ENCODE measurements at places on chromosomes 2 and 18. TPM values are rescaled to one million over a fixed set of nuclear protein-coding genes. Genes with fewer than 3 reads are reported as not detected.

- DNase-seq = no peak
Observed at GRCh38 chr18:9991011-9992000, 77.5 kb downstream of the VAPA start.

Gene TMEM169
- polyA plus RNA-seq = 0.15 TPM

Gene LRRC30
- not detected for polyA plus RNA-seq

DNA sequence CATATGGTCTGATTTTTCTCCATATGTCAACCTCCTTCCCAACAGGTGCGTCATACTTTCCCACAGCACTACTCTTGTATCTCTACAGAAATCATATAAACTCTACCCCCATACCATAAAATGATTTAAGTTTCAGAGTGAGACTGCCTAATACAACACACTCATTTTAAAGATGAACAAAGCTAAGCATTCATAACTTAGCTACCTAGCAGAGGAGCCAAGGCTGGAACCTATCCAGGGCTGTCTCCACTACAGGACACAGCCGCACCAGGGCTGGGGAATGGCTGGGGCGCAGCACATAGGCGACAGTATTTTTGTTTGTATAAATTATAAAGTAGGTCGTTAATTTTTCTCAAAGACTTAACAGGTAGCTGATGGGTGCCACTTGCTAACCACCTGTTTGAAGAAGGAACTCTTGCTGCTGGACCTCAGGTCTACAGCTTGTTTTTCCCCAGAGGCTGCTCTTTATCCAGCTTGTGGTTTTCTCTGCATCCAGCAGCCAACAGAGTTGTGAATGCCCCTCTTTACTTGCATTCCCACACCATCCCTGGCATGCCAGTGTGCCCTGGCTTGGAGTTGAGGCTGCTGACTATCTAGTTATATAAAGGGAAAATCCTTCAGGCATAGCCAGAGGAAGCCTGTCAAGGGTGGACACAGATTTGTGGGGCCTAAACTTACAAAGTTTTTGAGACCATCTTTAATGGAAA lies 62.0 kb downstream of the HNRNPLL start:
- peak; percentile 11 for DNase-seq

DNA sequence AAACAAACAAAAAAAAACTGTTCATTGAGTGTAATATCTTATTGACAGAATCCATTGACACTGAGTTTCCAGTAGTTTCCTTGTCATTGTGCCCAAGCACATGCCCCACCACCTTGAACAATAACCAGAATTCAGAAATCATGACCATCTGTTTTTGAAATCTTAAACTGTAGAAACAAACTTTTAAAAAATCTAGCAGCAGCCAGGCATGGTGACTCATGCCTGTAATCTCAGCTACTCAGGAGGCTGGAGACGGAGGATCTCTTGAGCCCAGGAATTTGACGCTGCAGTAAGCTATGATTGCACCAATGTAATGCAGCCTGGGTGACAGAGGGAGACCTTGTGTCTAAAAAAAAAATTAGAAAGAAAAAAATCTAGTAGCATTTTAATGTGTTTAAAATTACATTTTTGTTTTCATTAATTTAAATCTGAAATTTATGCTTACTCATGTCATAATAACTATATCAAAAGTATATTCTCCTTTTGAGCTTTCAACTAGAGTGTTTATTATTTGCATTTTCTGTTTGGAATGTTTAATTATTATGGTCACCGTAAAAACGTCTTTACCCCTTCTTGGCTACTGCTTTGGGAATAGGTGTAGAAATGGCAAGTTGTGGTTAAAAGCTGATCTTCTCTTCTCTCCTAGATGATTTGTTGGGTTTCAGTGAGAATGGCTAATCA lies 25.2 kb upstream of the STON1 start:
- DNase-seq = no peak

- DNase-seq = no peak
Observed at GRCh38 chr2:52340171-52340570, 1308.2 kb upstream of the NRXN1 start.

GRCh38 chr2:207142461-207142860 lies 23.3 kb downstream of the KLF7 start:
- DNase-seq = no peak

- DNase-seq = no peak
Observed at GRCh38 chr2:109339519-109339966, 210.5 kb downstream of the SH3RF3 start.

GRCh38 chr2:204897561-204897960 lies 352.3 kb downstream of the PARD3B start:
- no peak for DNase-seq

GRCh38 chr2:191249156-191249813 lies 4.1 kb downstream of the MYO1B start:
- no peak for DNase-seq

- no peak for DNase-seq
Observed at GRCh38 chr18:47932603-47933002, 2.1 kb upstream of the SMAD2 start.

GRCh38 chr18:56488739-56489138 lies 149.7 kb downstream of the TXNL1 start:
- DNase-seq = no peak

DNA sequence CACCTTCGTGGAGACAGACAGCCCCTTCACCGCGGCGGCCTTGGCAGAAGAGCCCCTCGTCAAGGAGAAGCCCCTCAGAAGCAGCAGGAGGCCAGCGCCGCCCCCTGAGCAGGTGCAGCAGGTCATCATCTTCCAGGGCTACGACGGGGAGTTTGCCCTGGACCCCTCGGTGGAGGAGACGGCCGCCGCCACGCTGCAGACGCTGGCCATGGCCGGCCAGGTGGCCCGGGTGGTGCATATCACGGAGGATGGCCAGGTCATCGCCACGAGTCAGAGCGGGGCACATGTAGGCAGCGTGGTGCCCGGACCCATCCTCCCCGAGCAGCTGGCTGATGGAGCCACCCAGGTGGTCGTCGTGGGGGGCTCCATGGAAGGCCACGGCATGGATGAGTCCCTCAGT lies 145.7 kb downstream of the PTGR3 start:
- no peak for DNase-seq

Gene SKOR2
- polyA plus RNA-seq = not detected

GRCh38 chr2:186382932-186383331 lies 103.1 kb upstream of the ZC3H15 start:
- DNase-seq = no peak

- peak; percentile 87 for DNase-seq
Observed at GRCh38 chr2:55133467-55134315, 83.4 kb upstream of the RTN4 start.

Gene LIMS4
- 0.29 TPM for polyA plus RNA-seq

DNA sequence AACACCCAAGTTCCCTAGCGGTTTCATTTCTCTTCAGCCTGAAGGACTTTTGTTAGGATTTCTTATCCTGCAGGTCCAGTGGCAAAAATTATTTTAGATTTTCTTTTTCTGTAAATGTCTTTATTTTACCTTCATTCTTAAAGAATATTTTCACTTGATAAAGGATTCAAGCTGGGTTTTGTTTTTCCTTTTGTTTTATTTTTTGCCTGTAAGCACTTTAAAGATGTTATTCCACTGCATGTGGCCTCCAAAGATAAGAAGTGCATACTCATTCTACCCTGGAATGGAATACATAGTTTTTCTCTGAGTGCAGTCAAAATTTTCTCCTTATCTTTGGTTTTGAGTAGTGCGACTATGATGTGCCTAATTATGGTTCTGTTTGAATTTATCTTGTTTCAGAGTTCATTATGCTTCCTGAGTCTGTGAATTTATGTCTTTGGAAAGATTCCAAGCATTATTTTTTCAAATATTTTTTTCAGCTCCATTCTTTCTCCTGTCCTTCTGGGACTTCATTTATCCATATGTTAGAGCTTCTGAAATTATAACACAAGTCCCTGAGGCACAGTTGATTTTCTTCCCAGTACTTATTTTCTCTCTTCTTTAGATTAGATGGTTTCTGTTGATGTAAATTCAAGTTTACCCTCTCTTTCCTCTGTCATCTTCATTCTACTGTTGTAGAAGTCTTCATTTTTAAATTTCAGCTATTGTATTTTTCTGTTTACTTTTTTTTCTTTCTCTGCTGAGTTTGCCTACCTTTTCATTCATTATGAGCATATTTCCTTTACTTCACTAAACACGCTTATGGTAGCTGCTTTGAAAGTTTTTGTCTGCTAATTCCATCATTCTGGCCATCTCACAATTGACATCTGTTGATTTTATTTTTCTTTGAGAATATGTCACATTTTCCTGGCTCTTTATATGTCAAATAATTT lies 69.6 kb downstream of the MAPRE2 start:
- no peak for DNase-seq

Gene MGAT4A
- 0.79 TPM for polyA plus RNA-seq

- DNase-seq = no peak
Observed at GRCh38 chr2:174529916-174530315, 43.1 kb upstream of the GPR155 start.

DNA sequence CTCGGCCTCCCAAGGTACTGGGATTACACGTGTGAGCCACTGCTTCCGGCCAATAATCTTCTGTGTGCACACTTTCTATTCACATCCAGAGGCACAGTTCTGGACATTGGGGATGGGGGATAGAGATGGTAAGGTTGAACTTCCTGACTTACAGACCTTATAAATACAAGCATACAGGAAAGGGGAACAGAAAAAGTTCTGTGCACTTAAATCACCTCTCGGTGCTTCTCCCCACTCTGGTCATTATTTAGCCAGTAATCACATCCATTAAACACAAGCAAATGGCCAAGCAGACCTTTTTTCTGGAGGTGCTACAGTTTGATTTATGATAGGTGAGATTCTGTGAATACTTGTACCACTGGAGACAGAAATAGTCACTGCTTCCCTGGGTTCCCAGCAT lies 110.6 kb downstream of the CRIM1 start:
- no peak for DNase-seq

DNA sequence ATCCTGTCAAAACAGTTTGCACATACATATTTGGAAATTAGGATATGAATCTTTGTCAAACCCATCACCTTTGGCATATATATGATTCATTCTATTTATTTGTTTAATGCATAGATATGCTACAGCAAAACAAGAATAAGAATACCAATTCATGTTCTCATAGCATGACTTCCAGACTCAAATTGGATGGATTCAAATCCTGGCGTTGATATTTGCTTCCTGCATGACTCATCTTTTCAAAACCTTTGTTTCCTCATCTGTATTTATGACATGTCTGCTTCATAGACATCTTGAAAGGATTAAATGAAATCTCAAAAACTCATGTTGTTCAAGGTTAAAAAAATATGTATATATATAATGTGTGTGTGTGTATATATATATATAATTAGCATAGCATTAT lies 261.3 kb downstream of the MBD5 start:
- no peak for DNase-seq

GRCh38 chr2:157887946-157888345 lies 11.8 kb upstream of the ACVR1 start:
- DNase-seq = no peak

- peak; percentile 58 for DNase-seq
Observed at GRCh38 chr2:27735263-27735904, 36.1 kb upstream of the MRPL33 start.

- no peak for DNase-seq
Observed at GRCh38 chr2:39949131-39949530, 170.1 kb upstream of the THUMPD2 start.

Gene SPATA3
- polyA plus RNA-seq = not detected

- DNase-seq = no peak
Observed at GRCh38 chr18:65750389-65751154, at the start of gene CDH7. TSS of gene CDH7 (plus strand) at chr18:65751012. CDS start at chr18:65762843, 11,831 bp downstream.

Gene CNDP1
- not detected for polyA plus RNA-seq

DNA sequence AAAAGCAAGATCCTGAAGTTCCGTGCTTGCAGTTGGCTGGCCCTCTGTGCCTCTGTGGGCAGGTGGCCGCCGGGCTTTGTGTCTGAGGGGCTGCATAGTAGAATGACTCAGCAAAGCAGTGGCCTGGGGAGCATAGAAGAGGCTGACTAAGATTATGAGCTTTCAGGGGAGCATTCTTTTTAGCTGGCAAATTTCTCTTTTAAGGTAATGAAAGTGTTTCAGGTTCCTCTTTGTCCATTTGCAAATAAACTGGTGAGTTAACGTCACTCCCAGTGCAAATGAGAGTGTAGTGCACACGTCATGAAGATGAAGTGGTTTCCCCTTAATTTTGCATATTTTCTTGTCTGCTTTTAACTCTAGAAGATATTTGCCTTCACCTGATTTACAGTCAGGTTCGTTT lies 98.6 kb downstream of the BCL2L11 start:
- DNase-seq = no peak

GRCh38 chr2:209473930-209474419 lies 50.1 kb downstream of the MAP2 start:
- peak; percentile 88 for DNase-seq

Gene RPE
- polyA plus RNA-seq = 80.0 TPM

DNA sequence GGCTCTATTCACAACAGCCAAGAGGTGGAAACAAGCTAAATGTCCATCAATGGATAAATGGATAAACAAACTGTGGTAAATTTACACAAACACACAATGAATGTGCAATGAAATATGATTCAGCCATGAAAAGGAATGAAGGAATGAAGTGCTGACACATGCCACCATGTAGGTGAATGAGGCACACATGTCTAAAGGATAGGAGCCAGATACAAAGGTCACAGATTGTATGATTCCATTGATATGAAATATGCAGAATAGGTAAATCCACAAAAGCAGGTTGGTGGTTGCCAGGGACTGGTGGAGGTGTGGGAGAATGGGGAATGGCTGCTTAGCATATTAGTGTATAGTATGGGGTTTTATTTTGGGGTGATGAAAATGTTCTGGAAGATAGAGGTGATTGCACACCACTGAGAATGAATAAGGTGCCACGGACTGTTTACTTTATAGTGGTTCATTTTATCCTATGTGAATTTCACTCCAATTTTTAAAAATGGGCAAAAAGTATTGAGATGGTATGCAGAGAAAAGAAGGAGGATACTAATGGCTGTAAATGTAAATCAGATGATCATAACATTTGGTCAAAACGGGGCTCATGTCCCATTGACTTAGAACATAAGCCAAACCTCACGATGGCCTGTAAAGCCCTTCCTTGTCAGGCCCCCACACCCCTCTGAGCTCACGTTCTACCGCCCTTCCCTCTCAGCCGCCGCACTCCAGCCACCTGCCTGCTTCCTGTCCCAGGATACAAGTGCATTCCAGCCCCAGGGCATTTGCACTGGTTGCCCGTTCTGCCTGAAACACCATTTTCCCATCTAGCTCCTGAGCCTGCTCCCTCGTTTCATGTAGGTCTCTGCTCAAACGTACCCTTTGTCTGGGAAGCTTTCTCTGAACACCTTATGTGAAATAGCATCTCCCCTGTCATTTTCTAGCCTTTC lies 165.5 kb downstream of the DDX1 start:
- no peak for DNase-seq

Gene IL1F10
- 0.09 TPM for polyA plus RNA-seq

Gene KLF7
- polyA plus RNA-seq = 32.7 TPM

GRCh38 chr2:58532641-58533040 lies 291.5 kb upstream of the FANCL start:
- DNase-seq = peak; percentile 17

DNA sequence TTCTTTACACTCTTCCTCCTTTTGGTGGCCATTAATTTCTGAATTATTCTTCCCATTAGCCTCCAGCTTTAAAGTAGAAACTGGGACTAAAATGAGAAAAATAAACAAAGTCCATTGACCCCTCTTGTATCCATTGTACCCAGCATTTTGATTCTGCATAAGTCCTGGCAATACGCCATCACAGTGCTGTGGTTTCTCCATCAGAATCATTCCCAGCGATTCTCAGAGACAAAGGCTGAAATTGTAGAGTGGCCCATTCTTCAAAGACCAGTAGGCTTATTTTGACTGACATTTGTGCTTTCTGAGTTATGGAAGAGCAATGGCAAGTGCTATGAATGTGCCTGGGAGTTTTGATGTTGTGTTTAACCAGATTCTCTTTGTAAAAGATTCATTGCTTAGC lies 199.3 kb upstream of the GALNT5 start:
- DNase-seq = no peak

Gene ABCG5
- not detected for polyA plus RNA-seq

Gene ACVR1
- 17.1 TPM for polyA plus RNA-seq

All from mammary epithelial cell (primary cell).